ENCODE measurements at places on chromosomes 1 and 21.
A peak's percentile ranks its signal among the peaks of the same experiment; 100 is the strongest.

DNA sequence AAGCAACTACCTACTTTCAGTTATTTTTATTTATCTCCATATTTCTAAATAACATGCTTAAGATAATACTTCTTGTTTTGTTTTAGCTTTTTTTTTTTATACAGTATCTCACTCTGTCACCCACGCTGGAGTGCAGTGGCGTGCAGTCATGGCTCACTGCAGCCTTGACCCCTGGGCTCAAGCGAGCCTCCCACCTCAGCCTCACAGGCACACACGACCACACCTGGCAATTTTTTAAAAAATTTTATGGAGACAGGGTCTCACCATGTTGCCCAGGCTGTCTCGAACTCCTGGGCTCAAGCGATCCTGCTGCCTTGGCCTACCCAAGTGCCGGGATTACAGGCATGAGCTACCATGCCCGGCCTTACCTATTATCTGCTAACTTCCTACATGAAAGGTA, 20.6 kb downstream of the TUT4 start:
- DNase-seq = no peak

DNA sequence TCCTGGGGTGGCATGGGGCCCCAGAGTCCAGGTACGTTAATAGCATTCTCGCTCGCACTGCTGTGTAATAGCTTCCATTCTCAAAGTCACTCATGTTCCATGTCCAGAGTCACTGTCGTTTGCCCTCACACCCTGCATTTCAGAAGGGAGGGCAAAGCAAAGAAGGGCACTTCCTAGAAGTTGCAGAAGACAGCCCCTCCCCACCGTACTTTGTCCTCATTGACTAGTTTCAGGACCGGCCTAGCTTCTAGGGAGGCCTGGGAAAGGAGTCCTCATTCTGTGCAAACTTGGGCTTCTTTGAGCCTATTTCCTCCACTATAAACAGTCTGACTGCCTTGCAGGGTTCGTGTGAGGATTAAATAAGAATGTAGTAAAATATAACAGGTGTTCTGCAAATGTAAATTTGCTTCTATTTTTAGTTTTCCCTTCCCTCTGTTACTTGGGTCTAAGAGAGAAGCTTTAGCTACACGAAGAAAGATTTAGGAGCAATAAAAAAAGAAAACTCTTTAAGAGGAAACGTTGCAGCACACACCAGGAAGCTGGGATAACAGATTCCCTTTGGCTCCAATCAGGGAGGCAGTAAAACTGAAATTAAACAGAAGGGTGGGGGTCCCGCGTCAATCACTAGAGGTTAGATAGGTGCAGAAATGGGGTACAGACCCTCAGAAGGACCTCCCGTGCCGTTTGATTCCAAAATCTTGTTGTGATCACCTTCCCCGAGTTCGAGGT, 40.1 kb downstream of the ACTL8 start:
- no peak for DNase-seq

- DNase-seq = no peak
Measured at GRCh38 chr1:213692321-213692720, 295.5 kb upstream of the PROX1 start.

- no peak for DNase-seq
Measured at GRCh38 chr1:201513498-201514243, 6.7 kb upstream of the CSRP1 start.

GRCh38 chr1:227816750-227817446, 1.4 kb downstream of the PRSS38 start:
- no peak for DNase-seq

GRCh38 chr1:178263341-178263740, 169.4 kb downstream of the RASAL2 start:
- no peak for DNase-seq

DNA sequence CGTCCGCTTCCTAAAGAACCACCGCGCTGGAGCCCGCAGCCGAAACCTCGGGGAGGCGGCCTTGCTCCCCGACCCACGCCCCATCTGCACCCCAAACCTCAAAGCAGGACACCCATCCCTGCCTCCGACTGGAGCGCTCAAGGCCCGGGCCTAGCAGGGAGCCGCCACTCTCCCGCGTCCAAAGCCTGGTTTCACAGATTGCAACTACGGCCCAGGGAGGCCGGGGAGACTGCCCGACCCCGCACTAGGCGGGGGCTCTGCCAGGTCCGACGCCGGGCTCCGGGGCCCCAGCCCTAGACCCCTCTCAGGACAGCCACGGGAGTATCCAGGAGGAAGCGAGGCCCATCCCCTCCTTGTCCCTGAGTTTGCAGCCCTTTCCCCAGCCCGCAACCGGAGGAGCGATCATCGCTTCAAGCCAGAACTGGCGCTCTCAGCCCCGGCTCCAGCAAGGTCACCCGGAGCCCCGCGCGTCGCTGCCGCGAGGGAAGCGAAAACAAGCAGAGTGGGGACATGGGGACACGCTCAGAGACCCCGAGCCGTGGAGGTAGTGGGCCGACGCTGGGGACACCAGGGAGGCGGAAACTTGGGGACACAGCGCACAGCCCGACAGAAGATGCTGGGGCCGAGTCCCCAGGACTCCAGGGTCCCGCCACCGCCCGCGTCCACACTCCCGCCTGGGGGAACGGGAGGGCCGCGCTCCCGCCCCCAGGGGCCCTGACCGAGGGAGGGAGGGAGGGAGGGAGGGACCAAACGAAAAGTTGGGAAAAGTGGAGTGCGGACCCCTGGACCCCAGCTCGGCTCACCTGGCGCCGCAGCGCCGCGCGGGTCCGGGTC, 433 bp downstream of the TMEM200B start:
- no peak for DNase-seq

GRCh38 chr1:53617851-53618499, 121.0 kb downstream of the GLIS1 start:
- DNase-seq = no peak

DNA sequence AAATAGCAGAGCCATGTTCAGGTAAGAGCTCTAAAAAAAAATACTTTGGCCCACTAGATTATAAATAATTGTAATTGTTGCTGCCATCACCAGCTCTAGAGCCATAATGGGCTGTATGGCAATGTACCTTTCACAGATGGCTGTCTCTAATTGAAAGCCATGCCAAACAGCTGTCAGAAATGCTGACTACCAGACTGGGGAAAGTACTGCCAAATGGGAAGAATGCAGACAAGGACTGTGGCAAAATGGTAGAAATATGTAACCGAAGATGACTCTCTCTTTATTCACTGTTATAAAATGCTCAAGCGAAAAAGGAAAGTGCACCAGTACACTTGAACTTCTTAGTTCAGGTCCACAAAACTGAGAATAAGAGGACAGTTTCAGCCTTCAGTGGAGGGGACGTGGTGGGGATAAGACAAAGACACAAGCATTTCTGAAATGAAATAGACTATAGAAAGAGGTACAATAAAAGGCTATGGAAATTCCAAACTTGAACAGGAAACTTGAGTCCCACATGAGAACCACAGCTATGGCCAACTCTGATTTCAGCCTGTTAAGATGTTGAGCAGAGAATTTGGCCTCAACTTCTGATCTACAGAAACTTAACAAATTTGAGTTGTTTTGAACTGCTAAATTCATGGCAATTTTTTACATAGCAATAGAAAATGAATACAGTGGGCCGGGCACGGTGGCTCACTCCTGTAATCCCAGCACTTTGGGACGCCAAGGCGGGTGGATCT, 46.5 kb upstream of the LPGAT1 start:
- DNase-seq = no peak

DNA sequence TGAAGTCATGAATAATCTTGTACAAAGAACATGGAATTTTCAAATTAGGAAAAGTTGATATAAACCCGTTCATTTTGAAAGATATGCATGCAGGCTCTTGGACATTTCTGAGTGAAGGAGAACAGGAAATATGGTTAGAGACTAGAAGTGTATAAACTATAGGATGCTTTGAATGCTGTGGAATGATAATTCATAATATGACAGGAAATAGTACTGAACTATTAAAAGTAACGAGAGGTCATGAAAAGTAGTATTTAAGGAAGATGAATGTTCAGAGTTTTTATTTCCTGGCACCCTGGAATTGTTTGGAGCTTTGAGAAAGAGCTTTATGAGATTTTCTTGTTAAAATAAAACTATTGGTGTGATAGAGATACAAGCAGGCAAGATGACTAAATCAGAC, 18.7 kb upstream of the CRB1 start:
- DNase-seq = no peak

- no peak for DNase-seq
Measured at GRCh38 chr1:212042436-212042835, 6.9 kb downstream of the DTL start.

DNA sequence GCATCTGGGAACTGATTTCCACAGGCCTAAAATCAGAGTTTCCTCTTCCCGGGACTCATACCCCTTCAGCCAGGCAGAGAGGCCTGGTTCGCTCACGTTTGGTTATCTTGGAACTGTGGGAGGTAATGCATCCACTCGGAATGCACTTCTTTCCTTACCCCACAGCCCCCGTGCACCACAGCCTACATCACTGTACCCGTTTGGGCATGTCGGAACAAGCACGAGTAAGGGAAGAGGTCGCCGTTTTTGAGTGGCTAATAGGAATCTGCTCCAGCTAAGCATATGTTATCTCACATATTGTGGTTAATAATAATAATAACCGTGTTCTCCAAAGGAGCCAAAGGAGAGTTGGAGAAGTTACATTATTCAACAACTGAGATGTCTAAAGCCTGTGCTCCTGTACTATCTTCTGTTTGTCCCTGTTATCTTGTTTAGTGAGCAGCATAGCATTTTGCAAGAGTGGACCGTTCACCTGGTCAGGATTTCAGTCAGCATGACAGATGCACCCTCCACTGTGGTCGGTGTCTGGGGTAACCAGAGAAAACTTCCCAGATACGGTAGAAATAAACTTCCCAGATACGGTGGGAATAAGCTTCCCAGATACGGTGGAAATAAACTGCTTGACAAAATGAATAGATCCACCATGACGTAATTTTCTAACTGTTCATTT, 198.6 kb downstream of the SDCCAG8 start:
- DNase-seq = no peak

- no peak for DNase-seq
Measured at GRCh38 chr21:23960769-23961168, 1646.5 kb downstream of the MRPL39 start.

DNA sequence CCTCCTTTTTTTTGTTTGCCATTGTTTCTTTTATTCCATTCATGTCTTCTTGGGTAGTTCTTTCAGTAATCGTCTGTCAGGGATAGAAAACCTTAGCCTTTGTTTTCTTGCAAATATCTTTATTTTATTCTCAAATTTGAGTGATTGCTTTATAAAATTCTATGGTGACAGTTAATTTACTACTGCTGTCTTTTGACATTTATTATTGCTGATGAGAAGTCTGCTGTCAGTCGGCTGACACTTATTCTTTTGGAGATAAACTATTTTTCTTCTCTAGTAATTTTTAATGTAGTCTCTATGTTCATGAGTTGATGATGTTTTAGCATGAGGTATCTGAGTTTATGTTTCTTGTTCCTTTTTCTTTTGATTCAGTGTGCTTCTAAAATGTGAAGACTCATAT, 983.8 kb downstream of the TTLL7 start:
- no peak for DNase-seq

DNA sequence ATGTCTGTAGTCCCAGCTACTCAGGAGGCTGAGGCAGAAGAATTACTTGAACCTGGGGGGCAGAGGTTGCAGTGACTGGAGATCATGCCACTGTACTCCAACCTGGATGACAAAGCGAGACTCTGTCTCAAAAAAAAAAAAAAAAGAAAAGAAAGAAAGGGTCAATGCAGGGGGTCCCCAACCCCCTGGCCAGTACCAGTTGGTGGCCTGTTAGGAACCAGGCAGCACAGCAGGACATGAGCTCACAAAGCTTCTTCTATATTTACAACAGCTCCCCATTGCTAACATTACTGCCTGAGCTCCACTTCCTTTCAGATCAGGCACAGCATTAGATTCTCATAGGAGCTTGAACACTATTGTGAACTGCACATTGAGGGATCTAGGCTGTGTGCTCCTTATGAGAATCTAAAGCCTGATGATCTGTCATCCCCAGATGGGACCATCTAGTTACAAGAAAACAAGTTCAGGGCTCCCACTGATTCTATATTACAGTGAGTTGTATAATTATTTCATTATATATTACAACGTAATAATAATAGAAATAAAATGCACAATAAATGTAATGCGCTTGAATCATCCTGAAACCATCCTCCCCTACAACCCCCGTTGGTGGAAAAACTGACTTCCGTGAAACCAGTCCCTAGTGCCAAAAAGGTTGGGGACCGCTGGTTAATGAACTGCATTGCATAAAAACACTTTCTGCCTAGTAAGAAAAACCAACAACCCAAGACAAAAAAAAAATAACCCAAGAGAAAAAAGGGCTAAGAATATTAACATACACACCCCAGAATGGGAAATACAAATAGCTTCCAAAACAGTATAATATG, 2.8 kb downstream of the ZBTB8OS start:
- no peak for DNase-seq

- no peak for DNase-seq
Measured at GRCh38 chr1:208107425-208108212, 136.6 kb downstream of the PLXNA2 start.

DNA sequence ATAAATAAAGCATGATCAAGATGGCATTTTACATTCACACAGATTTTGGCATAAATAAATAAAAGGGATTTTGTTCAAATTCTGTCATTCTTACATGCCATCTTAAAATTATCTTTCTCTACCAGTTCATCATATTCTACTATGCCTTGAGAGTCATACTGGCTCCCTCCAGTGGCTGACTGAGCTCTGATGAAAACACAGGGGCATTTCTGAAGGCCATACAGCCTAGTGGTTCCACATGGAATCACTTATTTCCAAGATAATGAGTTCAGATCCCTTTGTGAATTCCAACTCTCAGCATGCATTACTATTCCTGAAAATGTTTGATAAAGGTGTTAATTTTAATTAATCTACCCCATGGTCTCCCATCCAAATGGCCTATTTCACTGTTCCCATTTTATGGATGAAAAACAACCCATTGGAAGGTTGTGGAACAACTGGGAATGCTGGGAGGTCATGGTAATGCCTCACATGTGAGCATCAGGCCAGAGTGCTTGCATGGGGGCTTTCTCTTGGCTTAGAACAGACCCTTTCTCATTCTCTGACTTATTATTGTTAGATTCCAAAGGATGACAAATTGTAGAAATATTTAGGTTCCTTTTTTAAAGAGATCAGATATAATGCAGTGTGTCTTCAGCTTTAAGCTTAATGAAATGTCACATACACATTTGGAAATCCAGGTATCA, 622.4 kb upstream of the PKN2 start:
- no peak for DNase-seq

DNA sequence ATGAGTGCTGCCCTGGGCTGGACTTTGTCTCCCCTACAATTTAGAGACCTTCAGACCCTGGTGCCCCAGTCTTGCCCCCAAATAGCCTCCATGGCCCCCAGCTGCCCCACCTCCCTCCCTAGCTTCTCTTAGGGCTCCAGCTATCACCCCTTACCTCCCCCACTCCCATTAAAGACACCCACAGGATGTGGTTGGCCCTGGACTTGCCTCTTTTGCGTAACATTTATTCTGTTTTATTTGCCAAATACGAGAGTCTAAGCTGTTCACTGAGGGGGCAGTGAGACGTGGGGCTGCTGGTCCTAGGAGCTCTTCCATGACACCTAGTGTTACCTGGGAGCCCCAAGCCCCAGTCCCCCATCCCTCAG, 4.5 kb downstream of the ZC3H12A start:
- peak; percentile 45 for DNase-seq

- no peak for DNase-seq
Measured at GRCh38 chr1:1542766-1543705, 2.6 kb upstream of the TMEM240 start.

Measured in activated gamma-delta T cell treated with Interleukin-2 at 50 U/mL for 16 hours (primary cell).